ENCODE measurements at places on chromosomes 6 and 20.
A peak's percentile ranks its signal among the peaks of the same experiment; 100 is the strongest.

DNA sequence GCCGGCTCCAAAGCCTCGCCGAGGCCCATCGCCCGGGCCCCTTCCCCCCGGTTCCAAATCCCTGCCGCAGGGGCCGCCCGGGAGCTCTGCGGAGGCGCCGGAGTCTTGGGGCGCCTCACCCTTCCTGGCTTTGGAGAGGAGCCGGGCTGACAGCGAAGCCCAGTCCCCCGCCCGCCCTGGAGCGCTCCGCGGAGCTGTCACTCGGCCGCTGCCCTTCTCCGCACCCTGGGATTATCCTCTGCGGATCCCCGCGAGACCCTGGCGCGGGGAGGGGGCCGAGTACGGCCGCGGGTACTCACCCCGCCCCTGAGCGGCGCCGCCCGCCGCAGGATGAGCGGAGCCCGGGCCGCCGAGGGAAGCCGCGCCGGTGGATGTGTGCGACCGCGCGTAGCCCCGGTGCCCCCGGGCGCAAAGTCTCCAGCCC is 343 bp downstream of the SNAP91 start:
- DNase-seq = peak; percentile 43

DNA sequence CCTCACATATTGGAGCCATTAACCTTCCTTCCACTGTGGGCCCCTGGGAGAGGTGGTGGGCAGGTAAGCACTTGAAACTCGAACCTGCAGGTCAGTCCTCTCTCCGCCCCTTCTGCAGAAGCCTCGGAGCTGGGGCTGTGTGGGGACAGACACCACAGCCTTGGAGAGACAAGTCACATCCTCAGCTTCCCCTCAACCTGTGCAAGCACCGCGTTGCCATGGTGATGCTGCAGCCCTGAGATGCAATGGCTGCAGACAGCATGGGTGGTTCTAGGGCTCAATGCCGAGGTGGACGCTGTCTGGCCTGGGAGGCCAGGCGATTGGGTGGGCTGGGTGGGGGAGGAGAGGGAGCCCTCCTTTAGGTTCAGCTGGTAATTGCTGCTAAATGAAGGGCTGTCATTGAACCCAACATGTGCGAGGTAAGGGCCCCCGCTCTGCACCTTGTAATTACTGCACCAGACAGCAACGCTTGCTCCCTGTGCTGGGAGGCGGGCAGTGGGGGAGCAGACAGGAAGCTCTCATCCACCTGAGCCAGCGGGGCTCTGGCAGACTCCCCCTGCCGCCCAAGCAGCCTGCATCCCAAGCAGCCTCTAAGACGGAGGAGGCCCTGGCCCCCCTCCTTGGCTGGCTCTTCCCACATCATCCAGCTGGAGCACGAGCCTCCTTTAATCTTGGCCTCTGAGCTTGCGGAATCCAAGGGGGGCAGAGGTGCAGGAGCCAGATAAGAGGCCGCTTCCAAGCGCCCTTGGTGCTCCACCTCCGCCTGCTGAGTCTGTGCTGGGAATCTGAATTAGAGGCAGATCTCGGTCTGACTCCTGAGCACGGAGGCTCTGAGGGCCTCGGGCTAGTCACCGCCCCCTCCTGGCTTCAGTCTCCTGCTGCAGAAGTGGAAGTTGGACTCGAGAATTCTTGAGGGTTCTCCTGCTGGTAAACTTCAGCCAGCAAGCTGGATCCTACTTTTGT is 39.8 kb upstream of the CDH22 start:
- DNase-seq = no peak

DNA sequence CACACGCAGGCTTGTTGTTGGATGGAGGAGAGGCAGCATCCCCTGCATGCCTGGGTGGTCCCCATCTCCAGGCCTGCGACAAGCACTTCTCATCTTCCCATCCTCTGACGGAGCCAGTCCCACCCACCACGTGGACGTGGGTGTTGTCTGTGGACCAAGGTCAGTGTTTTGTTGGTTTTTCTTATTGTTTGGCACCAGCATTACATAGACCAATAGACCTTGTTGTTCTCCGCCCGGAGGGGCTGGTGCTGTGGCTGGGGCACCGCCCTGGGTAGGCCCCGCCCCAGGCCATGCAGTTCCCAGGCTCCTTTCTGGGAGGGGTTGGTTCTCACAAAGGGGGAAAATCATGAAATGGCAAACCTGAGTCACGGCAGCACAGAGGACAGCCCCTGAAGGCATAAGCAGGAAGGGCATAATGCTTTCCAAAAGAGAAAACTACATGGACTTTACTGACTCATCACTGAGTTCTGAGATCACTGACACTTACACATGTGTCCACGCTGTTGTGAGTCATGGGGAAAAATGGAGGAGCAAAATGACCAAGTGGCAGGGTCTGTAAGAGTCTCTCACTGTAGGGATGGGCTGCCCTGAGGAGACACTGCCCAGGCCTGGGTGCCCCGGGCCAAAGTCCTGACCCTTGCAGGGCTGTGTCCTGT is 90.8 kb downstream of the THBS2 start:
- no peak for DNase-seq

DNA sequence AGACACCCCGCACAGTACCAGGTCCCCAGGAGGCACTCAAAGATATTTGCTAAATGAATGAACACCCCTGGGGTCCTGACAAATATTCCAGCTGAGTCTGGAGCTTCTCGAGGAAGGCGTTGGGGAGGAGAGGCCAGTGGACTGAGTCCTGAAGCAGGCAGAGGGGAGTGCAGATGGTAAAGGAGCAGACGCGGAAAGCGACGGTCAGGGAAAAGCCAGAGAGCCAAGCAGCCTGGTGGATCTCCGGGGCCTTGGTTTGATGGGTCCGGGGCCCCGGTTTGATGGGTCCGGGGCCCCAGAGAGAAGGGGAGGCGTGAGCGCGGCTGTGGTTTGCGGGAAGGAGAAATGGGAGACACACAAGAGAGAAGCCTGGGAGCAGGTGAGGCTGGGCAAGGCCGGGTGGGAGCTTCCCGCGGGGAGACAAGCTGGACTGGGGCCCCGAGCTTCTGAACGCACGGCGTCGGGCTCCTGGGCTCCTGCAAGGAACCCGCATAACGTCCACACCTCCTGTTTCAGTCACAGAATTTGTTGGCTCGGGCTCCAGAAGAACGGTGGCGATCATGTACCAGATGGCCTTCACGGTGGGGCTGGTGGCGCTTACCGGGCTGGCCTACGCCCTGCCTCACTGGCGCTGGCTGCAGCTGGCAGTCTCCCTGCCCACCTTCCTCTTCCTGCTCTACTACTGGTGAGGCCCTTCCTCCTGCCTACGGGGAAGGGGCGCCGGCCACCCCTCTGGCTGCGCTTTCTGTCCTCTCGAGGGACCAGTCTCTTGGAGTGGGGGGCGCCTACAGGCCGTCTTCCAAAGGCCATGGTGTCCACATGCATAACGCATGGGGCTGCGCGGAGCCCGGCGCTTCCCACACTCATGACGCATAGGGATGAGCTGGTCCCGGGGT is 12.1 kb downstream of the SLC22A1 start:
- DNase-seq = no peak

DNA sequence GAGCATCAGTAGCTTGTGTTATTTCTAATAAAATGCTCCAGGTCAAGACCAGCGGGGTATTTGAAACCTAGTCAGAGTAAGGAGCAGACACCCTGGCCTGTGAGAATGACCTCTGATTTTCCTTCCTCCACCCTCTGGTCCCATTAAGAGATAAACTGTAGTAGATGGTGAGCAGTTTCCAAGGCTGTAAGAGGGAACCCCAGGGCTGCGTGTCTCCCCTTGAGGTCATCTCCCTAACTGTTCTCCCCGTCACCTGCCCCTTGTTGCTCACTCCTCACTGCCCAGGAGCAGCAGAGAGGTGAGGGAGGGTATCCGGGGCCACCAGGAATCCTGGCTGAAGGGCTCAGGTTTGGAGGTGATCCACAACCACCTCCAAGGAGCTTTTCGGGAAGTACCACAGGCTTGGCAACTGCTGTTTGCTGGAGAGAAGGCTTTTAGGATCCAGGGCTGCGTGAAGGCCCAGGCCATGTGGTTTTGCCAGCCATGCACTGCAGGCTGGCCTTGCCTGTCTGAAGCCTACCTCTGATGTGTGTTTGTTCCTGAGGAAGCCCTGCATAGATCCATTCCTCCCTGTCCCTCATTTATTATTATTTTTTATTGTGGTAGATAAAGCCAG is 62.5 kb downstream of the RREB1 start:
- DNase-seq = no peak

- DNase-seq = no peak
Observed at GRCh38 chr6:45514454-45515230, 136.9 kb upstream of the SUPT3H start.

GRCh38 chr6:111228094-111228493 is 140.8 kb downstream of the SLC16A10 start:
- no peak for DNase-seq

GRCh38 chr6:12230523-12230922 is 59.6 kb upstream of the EDN1 start:
- no peak for DNase-seq

- DNase-seq = no peak
Observed at GRCh38 chr6:7697820-7698623, 27.9 kb upstream of the BMP6 start.

DNA sequence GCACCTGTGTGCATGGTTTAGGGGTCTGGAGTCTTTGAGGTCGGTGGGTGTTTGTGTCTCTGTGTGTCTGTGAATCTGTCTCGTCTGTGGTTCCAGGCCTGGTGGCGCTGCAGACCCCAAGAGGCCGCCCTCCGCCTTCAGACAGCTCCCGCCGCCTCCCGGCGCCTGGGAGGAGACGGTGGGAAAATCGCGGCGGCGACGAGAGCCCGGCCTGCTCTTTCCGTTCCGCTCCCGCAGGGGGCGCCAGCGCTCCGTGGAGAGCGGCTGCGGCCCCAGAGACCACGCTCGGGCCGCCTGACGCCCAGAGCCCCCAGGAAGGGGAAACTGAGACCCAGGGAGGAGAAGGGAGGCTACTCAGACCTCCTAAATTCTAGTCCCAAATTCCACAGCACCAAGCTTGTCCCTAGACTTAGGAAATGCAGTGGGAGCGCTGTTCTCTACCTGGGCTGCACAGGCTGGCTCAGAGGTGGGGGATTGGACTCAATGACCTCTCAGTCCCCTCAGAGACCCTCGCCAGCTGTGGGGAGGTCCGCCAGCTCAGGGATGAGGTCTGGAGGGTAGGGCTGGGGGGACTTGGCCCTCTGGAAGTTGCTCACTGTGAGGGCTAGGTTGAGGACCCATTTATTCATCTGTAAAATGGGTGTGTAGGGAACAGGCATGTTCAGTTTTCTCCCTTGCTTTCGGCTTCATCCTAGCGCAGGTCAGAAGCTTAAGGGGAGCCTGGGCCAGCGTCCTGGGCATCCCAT is 36.9 kb upstream of the BLCAP start:
- peak; percentile 76 for DNase-seq

- DNase-seq = no peak
Observed at GRCh38 chr20:16104783-16105182, 468.5 kb downstream of the KIF16B start.

DNA sequence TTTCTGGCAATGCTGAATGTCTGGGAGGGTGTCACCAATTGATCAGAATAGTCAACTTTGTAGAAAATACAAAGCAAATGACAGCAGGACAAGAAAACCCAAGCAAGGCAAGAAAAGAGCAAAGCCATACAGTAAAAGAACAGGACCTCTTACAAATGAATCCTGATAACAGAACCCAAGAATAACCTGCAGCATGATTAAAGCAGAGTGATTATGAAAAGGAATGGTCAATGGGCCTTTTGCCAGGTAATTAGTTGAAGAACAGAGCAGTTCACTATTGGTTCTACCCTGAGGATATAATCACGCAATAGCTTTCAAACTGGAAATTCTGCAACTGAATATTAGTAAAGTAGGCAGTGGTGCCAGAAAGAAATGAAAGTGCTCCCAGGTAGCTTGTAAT is 319.8 kb downstream of the FRK start:
- no peak for DNase-seq

GRCh38 chr20:47427746-47428145 is 71.2 kb upstream of the ZMYND8 start:
- DNase-seq = no peak

DNA sequence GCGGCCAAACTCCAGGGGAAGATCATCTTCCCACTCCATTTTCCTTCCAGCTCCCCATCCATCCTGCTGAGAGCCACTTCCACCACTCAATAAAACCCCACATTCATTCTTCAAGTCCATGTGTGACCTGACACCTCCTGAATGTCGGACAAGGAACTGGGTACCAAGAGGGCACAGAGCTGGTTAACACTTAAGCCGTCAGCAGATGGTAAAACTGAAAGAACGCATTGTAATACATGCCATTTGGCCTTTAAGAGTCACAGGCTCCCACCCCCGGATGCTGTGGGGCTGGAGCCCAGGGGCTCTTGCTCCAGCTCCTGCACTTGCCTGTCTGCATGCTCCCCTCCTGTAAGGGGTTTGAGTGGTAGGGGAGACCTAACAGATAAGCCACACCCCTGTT is 753.9 kb downstream of the COL12A1 start:
- DNase-seq = no peak

DNA sequence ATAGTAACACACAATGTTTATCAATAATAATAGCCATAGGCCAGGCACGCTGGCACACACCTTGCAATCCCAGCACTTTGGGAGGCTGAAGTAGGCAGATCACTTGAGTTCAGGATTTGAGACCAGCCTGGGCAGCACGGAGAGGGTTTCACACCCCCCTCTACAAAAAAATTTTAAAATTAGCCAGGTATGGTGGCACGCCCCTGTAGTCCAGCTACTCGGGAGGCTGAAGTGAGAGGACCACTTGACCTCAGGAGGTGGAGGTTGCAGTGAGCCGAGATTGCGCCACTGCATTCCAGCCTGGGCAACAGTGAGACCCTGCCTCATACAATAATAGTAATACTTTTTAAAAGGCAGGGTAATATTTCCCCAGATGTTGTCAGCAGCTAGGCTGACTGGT is 7.9 kb upstream of the MAPRE1 start:
- DNase-seq = no peak

GRCh38 chr6:127818149-127818548 is 82.7 kb downstream of the THEMIS start:
- no peak for DNase-seq

GRCh38 chr6:159762681-159763293 is 942 bp downstream of the ACAT2 start:
- DNase-seq = no peak

GRCh38 chr6:127786109-127786508 is 114.7 kb downstream of the THEMIS start:
- no peak for DNase-seq

- no peak for DNase-seq
Observed at GRCh38 chr6:35242906-35243305, 16.6 kb upstream of the ZNF76 start.

GRCh38 chr6:166004471-166004870 is 163.2 kb downstream of the TBXT start:
- no peak for DNase-seq

DNA sequence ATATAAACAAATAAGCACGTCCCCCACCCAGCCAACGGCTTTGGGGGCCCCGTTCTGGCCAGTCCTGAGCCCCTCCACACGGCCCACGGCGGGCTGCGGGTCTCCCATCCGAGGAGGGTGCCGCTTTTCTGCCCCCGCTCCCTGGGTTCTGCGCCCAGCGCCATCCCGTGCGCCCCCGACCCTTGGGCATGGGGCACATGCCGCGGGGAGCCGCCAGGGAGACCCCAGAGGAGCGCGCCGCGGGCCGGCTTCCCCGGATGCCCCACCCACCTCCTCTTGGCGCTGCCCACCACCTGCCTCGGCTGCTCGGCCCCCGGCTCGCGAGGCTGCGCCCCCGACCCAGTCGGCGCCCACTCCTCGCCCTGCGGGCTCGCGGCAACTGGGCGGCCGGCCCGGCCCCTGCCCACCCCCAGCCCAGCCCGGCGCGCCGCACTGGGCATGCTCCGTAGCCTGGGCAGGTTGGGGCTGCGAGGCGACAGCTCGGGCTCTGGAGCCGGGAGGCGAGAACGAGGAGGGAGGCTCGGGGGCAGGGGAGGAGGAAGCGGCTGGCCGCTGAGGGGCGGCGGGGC is 570 bp upstream of the PLCB4 start:
- peak; percentile 66 for DNase-seq
